ENCODE measurements at places on chromosomes 1 and 21.

GRCh38 chr21:36549470-36549869 is 69.5 kb upstream of the CLDN14 start:
- no peak for DNase-seq

DNA sequence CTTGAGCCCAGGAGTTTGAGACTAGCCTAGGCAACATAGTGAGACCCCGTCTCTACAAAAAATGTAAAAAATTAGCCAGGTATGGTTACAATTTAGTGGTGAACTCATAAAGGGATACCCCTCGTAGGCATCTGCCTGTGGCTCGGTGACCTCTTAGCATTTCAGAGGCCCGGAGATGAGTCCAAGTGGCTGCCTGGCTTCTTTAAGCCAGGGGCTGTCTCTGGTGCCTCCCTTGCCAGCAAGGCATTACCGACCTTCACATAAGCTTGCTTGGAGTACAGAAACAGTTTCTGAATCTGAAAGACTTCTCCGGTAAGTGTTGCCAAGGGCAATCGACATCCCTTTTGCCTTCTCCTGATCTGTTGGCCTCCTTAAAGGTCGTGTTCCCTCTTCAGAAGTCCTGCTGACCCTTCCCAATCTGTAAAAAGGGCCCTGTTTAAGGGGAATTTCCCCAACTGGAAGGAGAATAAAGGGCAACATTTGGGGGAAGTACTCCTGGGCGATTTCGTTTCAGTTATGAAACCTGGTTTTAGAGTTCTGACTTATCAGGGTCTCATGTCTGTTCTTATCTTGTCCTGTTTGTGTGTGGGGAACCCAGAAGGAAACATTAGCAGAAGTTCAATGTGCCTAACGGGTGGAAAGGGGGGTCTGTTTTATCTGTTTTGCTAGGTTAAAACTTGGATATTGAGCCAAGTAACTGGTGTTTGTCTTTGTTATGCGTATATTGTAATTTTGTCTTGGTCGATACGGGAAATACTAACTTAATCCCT is 32.9 kb downstream of the KIFAP3 start:
- DNase-seq: no peak

DNA sequence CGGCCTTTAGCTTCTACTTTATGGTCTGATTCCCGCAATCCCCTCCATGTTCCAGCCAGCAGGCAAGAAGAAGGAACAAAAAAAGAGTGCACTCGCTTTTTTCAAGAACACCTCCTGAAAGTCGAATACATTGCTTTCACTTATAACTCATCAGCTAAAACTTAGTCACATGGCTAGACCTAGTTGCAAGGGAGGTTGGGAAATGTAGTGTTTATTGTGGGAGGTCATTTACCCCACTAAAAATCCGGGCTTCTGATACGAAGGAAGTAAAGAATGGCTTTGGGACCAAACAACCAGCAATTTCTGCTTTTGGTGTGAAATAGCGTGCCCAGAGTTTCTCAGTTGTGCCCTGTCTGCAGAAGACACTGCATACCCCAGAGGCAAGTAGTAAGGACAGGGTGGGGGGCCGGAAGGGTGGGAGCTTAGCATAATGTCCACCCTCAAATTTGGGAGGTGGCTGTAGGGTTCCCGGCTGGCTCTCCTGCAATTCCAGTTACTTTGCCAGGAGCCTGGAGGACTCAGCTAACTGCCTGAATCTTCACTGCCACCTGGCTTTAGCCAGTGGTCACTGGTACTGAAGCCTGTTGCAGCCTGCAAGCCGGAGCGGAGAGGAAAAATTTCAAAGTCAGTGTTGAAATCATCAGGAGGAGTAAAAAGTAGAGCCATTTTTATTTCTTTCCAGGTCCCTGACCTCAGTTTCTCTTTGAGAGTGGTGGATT is 57.7 kb upstream of the F3 start:
- DNase-seq: no peak

GRCh38 chr1:222791006-222791710 is 23.7 kb upstream of the DISP1 start:
- DNase-seq: no peak

DNA sequence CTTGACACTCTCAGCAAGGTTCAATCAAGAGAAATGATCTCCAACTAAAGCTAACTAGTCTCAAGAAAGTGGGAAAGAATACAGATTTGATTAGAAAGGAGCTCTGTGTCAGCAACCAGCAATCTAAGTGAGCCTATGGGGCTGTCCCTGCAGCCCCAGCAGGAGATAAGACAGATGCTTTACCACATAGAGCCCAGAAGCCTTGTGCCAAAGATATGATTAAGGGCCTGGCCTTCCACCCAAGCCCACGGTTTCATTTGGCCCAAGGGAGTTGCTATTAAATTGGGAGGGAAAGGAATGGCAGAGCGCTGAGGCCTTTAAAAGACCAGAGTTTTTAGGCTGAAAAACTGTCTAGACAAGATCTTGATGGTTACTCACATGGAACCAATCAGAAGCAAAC is 74.8 kb downstream of the HLCS start:
- DNase-seq: no peak

GRCh38 chr1:39777306-39777705 is 6.2 kb upstream of the OXCT2 start:
- no peak for DNase-seq

GRCh38 chr1:194535369-194535768 is 1349.0 kb upstream of the B3GALT2 start:
- no peak for DNase-seq

- DNase-seq: peak; percentile 22
These were observed 16.1 kb upstream of the IFFO2 start for GRCh38 chr1:18972531-18972930.

GRCh38 chr1:18599086-18599485 is 31.6 kb upstream of the PAX7 start:
- no peak for DNase-seq

DNA sequence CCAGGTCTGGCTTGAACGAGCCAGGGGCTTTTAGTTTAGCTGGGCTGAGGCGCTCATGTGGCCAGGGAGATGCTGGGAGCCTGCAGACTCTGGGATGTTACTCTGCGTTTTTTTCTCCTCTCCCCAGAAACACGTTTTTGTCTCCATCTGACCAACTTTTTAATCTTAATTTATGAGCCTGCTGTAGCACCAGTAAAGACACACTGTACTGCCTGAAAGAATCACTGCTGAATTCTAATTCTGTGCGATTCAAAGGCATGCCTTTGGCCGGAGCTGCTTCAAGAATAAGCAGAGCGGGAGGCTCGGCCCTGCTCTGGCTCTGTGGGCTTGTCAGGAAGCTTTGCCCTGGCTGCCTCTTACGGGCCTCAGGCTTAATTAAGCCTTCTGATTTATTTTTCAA is 129.5 kb downstream of the CAMTA1 start:
- no peak for DNase-seq

- DNase-seq: no peak
These were observed 167.3 kb downstream of the PBX1 start for GRCh38 chr1:164726235-164726634.

DNA sequence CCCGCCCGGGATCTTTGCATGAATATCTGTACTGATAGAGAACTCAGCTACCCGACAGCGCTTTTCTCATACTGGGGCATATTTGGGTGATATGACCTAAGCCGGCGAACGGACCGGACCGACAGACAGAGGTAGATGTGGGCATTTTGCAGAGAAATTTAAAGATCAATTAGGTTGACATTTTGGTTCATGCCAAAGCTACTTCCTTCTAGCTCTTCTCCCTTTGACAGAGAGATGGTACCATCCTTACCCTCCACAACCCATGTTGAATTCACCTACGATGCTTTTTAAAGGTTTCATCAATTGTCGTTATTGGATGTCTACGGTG is 459 bp downstream of the ARV1 start:
- no peak for DNase-seq

DNA sequence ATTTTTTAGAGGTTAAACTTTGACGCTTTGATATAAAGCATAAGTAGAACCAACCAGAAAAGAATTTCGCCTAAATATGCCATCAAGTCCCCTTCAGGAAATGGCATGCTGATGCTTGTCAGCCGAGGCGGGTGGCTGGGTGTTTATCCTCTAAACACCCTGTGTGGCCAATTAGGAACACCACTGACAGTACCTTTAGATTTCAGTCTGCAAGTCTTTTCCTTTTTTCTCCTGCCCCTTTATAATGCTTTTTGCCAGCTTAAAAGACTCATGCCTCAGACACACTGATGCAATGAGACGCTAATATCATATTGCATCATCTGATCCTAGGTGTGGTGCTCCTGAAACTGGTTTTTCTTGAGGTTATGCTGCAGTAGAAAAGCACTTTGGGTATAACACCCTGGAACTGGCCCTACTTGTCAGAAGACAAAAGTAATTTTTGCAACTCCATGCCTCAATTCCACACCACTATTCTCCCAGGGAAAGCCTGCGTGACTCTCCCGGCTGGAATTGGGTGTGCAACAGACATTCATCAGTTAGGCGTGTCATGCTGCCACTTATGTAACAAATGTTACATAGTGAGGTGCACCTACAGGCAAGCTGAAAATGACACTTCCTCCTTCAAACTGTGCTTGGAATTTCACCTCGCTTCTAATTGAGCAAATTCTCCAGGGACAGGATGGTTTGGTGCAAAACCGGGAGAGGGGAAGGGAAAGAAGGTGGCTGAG is 2.0 kb upstream of the RCC2 start:
- no peak for DNase-seq

DNA sequence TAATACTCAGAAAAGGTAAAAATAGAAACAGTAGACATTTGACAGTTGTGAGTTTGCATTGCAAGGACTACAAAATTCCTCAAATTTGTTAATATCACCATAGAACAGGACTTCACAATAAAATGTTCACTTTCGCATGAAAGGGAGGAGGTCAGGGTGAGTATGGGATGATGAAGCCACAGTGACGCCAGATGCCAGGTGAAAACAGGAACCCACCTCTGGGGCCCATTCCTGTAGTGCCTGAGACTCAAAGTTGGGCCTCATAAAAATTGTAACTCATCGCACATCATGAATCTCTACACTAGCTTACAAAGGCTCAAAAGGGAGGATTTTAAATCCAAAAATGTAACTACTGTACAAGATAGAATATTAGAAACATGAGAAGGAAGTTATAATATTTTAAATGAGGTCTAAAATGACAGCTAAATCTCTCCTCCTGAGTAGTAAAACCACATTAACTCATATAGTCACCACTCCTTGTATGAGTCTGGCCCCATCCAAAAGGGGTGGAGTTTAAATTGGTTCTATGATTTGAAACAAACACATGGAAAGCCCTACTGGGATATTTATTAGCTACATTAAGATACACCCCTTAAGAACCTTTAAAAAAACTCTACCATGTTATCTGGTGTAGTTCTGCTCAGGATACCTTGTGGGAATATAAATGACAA is 93.7 kb downstream of the ETS2 start:
- no peak for DNase-seq

DNA sequence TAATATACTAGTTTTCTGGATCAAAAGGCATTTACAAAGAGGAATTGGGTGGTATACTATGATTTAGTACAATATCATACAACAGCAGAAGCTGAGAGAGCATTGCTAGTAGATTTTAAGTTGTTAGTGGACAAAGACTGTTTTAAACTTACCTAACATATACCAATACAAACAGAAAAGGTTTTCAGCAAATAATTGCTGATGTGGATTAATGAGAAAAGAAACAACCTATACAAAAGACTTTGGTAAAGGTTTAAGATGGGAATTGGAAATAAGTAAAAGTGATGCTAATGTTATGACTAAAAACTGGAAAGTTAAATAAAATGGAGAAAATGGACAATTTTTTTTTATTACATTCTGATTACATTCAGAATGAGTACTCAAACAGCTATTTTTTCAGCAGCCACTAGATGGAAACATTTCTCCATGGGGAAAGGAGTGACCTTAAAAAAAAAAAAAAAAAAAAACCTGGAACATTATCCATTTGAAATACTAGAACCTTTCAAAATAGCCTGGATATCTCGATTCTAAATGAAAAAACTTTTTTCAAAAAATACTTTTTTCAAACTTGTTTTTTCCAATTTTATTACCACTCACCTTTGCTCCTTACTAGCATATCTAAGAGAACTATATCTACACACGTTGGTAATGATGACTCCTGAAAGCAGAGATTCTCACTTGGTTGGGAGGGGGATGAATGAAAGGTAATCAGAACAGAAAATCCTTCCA is 55.4 kb downstream of the EPRS1 start:
- DNase-seq: peak; percentile 30

- no peak for DNase-seq
These were observed 130.3 kb downstream of the ROR1 start for GRCh38 chr1:63903947-63904610.

- DNase-seq: no peak
These were observed 166.9 kb downstream of the TOMM20 start for GRCh38 chr1:234961456-234962339.

DNA sequence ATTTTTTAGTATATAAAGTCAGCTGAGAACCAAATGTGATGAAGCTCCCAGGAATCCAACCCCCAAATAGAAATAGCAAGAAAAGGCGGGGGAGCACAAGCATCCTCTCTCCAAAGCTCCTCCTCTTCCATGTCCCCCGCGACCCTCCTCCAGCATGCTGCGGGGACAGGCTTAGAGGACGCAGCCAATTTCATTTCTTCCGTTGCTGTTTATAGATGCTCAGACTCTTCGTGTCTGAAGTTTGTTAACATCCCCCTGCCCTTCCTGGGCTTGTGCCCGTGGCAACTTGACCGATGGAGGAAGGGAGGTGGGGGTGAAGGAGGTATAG is 754 bp upstream of the NPPA start:
- no peak for DNase-seq

- no peak for DNase-seq
These were observed 50.7 kb downstream of the MACF1 start for GRCh38 chr1:39255222-39255621.

GRCh38 chr21:29092102-29092959 is 18.9 kb upstream of the CCT8 start:
- no peak for DNase-seq

DNA sequence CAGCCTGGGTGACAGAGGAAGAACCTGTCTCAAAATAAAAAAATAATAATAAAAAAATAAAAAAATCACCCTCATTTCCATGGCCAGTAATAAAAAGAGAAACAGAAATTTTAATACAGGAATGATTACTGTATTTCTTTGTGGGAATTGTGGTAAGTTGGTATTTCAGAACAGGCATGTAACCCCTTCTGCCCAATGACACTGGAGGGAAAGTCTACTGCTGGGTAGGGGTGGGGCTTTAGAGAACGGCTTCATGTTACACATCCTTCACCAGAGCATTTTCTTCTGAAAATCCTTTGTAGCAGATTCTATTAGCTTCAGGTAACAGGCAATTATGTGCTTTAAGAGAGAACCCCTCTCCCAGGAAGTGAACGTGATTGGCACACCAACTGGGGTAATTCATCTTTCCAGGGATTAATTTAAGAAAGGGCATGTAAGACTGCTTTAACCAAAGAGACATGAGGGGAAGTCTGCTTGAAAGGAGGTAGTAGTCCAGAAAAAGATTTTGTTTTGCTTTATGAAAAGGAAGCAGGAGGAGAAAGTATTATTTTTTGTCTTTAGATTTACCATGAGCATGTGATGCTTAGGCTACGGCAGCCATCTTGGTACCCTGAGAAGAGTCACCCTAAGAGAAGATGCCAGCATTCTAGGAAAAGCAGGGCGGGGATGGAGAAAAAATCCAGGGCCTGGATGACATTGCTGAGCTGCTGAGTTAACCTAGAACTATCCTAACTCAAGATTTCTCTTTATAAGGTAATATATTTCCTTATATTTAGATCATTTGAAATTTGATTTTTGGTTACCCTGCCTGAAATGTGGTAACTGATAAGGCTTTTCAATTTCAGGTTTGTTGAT is 57.7 kb upstream of the DPT start:
- DNase-seq: peak; percentile 6

- no peak for DNase-seq
These were observed 36.1 kb upstream of the CACYBP start for GRCh38 chr1:174963529-174964125.
